ENCODE measurements at places on chromosomes 11 and 22.

DNA sequence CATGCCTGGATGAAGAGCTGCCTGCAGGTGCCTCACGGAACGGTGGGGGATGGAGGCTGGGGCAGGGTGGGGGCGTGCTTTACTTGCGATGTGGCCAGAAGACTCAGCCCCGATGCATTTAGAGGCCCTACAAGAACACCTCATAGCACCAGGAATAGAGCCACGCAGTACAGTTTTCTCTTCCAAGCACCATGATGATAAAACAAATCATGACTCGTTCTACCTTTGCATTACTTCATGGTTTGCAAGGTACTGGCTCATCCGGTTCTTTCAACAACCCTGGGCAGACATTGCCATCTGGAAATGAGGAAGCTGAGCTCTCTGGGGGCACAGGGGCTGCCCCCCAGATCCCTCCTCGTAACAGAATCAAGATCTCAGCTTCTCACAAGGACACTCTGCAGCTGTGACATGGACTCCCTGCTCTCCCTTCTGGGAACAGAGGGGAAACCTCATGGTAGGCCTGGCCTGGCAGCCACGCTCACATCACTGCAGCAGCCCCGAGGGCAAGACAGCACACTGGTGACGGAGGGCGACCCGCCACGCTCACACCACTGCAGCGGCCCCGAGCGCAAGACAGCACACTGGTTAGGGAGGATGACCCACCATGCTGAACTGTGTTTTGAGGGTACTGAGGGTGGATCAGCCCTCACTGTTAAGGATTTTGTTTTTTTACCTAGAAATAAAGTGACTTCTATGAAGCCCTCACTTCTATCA is 46.9 kb downstream of the PHF21B start:
- no peak for DNase-seq

GRCh38 chr11:77113382-77114088 is 10.9 kb downstream of the OMP start:
- peak; percentile 53 for DNase-seq

GRCh38 chr11:34987617-34988016 is 71.2 kb downstream of the PDHX start:
- DNase-seq: no peak

GRCh38 chr11:16722581-16723344 is 15.7 kb upstream of the C11orf58 start:
- DNase-seq: no peak

DNA sequence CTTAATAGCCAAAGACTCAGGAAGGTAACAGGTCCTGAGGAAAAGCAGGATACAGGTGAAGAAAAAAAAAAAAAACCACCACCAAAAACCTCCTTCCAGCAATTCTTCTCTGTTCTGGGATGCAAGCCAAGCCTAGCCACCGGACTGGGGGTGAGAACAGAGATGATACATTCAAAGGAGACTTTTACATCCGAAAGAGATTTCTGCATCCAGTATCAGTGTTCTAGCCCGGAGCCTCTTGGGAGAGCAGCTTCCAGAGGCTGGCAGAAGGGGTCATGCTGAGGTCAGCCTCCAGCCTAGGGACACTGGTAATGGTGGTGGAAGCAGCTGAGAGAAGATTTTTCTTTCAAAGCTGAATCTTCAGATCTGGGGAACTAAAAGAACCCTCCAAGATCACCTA is 76.2 kb downstream of the KCNC1 start:
- no peak for DNase-seq

GRCh38 chr11:46837860-46838259 is 8.2 kb downstream of the CKAP5 start:
- DNase-seq: no peak

DNA sequence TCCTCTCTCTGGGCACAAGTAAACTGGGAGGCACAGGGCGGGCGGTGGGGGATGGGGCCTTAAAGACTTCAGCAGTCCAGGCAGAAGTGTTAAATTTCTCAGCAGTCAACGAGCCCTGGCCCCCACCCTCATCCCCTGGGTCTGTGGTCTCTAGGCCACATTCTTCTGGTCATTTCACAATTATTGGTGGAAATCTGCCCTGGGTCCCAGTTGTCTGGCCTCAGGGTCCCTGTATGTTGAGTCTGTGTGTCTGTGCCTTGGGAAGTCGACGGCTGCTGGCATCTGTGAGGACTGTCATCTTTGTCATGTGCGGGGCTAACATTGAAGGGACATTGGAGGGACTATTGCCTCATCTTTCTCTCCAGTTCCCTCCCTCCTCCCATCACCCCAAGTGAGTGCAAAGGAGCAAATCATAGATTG is 1.7 kb downstream of the TSPAN18 start:
- no peak for DNase-seq

- DNase-seq: no peak
Measured at GRCh38 chr22:47035425-47035881, 273.0 kb downstream of the TBC1D22A start.

DNA sequence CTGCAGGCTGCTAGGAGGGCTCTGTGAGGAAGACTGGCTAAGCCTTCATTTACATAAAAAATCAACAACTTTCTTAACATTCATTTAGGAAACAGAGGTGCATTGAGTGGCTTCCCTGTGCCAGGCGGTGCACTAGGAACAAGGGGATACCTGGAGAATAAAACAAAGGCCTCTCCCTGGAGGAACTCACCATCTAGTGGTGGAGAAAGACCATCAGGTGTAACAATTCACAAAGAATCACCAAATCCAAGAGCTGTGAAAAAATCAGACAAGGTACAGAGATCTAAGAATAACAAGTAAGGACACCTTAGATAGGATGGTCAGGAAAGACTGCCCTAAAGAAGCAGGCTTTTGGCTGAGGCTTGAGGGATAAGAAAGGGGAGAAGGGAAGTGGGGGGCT is 40.3 kb downstream of the CSNK2A3 start:
- DNase-seq: no peak

DNA sequence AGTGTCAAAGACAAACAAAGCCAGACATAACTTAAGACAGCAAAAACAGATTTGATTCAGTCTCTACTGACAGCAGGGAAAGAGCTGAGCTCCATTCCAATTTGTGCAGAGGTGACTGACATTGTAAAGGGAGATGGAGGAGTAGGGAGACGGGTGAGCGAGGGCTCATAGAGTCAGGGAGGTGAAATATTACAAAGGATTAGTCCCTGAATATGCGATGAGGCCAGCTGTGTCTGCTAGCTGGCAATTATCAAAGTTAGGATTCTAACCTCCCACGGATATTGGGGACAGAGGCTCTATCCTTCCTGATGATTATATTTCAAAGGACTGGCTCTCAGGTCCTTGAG is 8.3 kb downstream of the PLAAT2 start:
- no peak for DNase-seq

DNA sequence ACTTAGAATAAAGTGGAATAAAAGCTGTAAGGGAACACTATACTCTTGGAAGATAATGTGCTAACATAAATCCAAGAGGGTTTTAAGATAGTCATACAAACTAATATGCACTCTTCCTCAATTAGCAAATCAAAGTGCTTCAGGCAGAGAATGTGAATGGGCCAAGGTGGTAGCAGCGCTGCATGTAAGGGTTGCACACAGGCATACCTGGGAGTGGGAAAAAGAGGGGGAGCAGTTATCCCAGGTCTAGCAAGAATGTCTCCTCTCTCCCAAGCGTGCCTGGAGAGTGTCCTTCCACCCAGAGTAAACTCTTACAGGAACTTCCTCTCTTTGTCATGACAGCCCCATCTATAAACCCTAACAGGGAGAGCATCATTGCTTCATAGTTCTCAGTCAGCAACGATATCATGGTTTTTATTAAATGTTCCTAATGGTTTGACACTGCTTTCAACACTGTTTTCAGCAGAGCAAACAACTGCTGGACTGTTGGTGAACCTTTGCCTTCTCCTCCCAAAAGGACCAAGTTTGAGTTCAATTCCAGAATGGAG is 61.6 kb downstream of the SYTL2 start:
- DNase-seq: no peak

- DNase-seq: no peak
Measured at GRCh38 chr11:74634537-74634936, 42.2 kb downstream of the POLD3 start.

- DNase-seq: no peak
Measured at GRCh38 chr11:108472681-108473080, 5.4 kb upstream of the C11orf65 start.

DNA sequence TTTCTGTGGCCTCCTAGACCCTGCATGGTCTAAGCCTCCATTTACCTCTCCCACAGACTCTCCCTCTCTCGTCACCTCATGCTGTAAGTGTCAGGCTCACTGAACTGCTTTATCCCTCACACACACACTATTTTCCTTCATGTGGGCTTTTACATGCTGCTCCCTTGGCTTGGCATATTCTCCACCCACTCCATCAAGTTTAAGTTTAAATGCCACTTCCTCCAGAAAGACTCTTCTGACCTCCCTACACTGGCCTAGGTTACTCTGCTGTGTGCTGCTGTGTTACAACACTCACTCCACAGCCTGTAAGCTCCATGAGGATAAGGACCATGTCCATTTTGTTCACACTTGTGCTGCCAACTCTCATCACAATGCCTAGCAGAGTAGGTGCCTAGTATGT is 2.5 kb downstream of the DCHS1 start:
- DNase-seq: no peak

DNA sequence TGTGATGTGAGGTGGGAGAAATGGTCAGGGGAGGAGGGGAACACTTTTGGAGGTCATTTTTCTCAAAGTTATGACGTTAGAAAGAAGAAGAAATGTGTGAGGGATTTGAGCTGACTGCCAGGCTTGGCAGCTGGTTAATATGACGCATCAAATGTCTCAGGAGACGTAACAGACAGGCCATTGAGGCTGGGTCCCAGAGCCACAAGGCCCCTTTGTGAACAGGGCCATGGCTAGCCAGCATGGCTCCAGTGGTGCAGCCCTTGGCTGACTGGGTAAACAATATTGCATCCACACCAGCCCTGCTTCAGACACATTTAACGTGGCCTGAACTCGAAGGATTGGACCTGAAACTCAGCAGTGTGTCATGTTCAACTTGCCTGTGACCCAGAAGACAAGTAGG is 34.3 kb downstream of the AMOTL1 start:
- DNase-seq: no peak

DNA sequence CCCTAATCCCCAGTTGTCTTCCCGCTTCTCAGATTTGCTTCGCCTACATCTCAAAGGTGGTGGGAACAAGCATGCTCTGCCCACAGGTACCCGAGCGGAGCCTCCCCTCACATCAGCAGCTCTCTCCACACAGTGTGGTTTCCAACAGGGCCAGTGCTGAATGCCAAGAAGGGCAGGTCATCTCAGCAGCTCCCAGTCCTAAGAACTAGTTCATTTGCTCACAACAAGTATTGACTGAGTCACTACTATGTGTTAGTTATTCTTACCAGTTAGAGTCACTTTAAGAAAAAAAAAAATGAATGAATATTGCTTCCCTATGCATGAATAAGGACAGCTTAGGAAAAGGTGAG is 66.2 kb downstream of the THAP12 start:
- no peak for DNase-seq

- DNase-seq: no peak
Measured at GRCh38 chr11:22157531-22157930, 35.4 kb upstream of the ANO5 start.

- no peak for DNase-seq
Measured at GRCh38 chr11:102994105-102994504, 38.6 kb upstream of the MMP13 start.

GRCh38 chr22:41367039-41367679 is 14.6 kb upstream of the TEF start:
- DNase-seq: no peak

GRCh38 chr11:123822599-123822998 is 16.4 kb upstream of the OR6M1 start:
- no peak for DNase-seq

DNA sequence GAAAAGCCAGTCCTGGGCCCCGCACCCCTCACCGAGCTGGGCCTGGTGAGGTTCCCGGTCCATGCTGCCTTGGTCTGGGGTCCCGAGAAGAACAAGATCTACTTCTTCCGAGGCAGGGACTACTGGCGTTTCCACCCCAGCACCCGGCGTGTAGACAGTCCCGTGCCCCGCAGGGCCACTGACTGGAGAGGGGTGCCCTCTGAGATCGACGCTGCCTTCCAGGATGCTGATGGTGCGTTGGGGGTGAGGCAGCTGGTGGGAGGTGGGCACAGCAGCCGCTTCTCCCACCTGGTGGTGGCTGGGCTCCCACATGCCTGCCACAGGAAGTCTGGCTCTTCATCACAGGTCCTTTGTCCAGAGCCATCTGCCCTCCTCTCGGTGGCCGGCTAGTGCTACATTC is 4.5 kb upstream of the SMARCB1 start:
- no peak for DNase-seq

DNA sequence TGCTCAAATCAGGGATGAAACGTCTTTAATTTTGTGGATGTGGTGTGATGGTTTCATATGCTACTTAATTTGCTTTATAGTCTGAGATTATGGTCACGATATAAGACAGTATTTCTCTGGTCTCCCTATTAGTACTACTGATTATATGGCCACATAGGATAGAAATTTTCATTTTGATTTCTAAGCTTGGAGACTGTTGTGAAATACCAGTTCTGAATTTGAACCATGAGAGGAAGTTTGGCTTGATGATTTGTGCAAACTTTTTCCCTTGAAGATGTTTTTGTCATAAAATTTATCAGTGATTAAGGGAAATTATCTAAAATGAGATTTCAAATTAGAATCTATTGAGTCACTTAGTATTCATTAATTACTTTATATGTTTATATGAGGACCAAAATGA is 2.7 kb downstream of the RNF169 start:
- DNase-seq: no peak

GRCh38 chr11:76597533-76598425 is 72.8 kb downstream of the LRRC32 start:
- no peak for DNase-seq

DNA sequence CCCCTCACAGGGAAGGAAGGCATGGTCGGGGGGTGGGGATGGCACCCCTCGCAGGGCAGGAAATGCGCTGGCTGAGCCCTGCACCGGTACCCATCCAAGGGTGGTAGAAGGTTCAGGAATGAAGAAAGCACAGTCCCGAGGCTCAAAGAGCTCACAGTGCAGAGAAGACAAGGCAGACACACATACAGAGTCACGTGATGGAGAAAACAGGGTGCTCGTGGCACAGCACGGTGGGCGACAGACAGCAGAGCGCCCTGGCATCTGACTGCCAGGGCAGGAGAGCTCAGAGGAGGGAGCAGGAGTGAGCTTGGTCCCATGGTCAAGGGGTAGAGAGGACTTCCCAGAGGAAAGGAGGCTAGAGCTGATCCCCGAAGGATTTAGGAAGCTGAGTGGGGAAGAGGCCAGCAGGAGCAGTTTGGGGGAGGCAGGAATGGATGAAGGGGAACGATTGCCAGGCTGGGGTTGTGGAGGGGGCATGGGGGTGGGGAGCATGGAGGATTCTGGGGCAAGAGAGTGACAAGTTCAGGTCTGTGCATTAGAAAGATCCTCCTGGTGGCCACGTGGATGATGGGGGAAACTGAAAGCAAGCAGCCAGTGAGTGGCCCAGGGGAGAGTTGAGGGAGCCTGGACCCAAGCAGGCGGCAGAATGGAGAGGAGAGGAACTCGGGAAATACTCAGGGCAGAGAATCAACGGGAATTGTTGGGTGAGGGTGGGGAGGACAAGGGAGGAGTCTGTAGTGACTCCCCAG is 43.9 kb downstream of the PDE2A start:
- DNase-seq: no peak

GRCh38 chr11:64313491-64314145 is 3.7 kb downstream of the TRMT112 start:
- no peak for DNase-seq

GRCh38 chr11:100575860-100576717 is 111.0 kb upstream of the ARHGAP42 start:
- DNase-seq: peak; percentile 32
